ENCODE measurements at places on chromosomes 5 and 9. TPM values are rescaled to one million over a fixed set of nuclear protein-coding genes. Genes with fewer than 3 reads are reported as not detected.

DNA sequence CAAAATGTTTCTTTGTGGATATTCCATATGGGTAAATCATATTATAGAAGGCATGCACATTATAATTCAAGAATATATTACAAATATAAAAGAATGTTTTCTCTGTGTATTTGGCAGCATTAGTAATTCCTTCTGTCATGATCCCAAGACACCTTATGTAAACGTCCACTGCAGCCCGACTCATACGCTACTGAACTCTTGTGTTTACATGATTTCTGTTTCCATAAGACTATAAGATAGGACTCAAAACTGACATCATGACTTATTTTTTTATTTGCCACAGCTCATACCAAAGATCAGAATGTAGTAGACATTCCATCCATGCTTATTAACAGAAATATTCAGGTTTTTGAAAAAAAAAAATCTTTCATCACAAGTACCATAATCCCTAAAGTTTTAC is 234.1 kb downstream of the AP3B1 start:
- DNase-seq = no peak

GRCh38 chr5:1336106-1336561 is 8.8 kb downstream of the CLPTM1L start:
- DNase-seq = no peak

- DNase-seq = no peak
These were observed 42.5 kb upstream of the BASP1 start for GRCh38 chr5:17174965-17175364.

GRCh38 chr5:118657576-118657975 is 330.8 kb downstream of the DTWD2 start:
- DNase-seq = no peak

GRCh38 chr5:10295619-10296326 is 11.9 kb downstream of the CMBL start:
- no peak for DNase-seq

Gene PPP2R2B
- not detected for polyA plus RNA-seq

Gene PDE8B
- polyA plus RNA-seq = 0.37 TPM

DNA sequence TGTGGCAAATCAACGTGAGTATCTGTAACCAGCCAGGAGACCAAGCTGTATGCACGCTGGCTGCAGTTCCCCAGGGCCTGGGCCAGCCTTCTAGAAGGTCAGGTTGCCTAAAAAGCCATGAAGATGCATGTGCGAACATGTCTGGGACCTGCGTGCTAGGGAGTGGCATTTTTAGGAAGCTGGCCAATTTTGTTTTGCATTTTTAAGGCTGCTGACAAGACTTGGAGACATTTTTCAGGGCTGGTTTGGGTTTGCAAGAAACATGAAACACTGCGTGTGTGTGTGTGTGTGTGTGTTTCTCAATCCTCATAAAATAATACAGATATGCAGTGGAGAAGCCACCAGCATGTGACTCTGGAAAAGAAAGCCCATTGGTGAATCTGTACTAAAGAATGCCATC is 5.1 kb downstream of the TGFBI start:
- no peak for DNase-seq

Gene PCDHGA1
- polyA plus RNA-seq = not detected

Gene TMEM252
- polyA plus RNA-seq = not detected

Gene CNTNAP3
- polyA plus RNA-seq = not detected

All from GM12878 (cell line).